Psoas muscle (tissue), 8 donors: ENCODE measurements at places on chromosomes 4 and X. TPM values are rescaled to one million over a fixed set of nuclear protein-coding genes. Genes with fewer than 3 reads are reported as not detected.
A peak's percentile ranks its signal among the peaks of the same experiment; 100 is the strongest.

DNA sequence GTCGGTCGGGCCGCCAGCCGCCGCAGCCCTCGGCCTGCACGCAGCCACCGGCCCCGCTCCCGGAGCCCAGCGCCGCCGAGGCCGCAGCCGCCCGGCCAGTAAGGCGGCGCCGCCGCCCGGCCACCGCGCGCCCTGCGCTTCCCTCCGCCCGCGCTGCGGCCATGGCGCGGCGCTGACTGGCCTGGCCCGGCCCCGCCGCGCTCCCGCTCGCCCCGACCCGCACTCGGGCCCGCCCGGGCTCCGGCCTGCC lies 213 bp downstream of the NFKB1 start:
- peak overlapping the region; percentile 98 for H3K27ac ChIP-seq
- peaks cover 41% of the 10 kb centered on the region for H3K4me1 ChIP-seq
- DNase-seq: no peak
- peak overlapping the region; percentile 84 for H3K4me3 ChIP-seq
- H3K27me3 ChIP-seq: no peaks in the 10 kb centered on the region

GRCh38 chr4:40857956-40858355 lies 108.2 kb downstream of the NSUN7 start:
- H3K27me3 ChIP-seq: no peaks in the 10 kb centered on the region
- H3K27ac ChIP-seq: no peak overlapping the region
- H3K36me3 ChIP-seq: no peaks in the 10 kb centered on the region
- no peak overlapping the region for H3K4me3 ChIP-seq
- no peaks in the 10 kb centered on the region for H3K4me1 ChIP-seq

GRCh38 chr4:38919494-38919893 lies 51.9 kb downstream of the FAM114A1 start:
- H3K4me3 ChIP-seq: no peak overlapping the region
- H3K27me3 ChIP-seq: no peaks in the 10 kb centered on the region
- H3K4me1 ChIP-seq: no peaks in the 10 kb centered on the region
- H3K27ac ChIP-seq: no peak overlapping the region
- no peak for DNase-seq
- H3K36me3 ChIP-seq: peaks cover 92% of the 10 kb centered on the region

The RENBP gene
- 4.3 TPM for total RNA-seq

The ACTRT1 gene
- not detected for total RNA-seq
